ENCODE measurements at places on chromosomes 7 and 10.

- DNase-seq = no peak
These were observed 143.5 kb downstream of the PIP4K2A start for GRCh38 chr10:22570733-22571430.

DNA sequence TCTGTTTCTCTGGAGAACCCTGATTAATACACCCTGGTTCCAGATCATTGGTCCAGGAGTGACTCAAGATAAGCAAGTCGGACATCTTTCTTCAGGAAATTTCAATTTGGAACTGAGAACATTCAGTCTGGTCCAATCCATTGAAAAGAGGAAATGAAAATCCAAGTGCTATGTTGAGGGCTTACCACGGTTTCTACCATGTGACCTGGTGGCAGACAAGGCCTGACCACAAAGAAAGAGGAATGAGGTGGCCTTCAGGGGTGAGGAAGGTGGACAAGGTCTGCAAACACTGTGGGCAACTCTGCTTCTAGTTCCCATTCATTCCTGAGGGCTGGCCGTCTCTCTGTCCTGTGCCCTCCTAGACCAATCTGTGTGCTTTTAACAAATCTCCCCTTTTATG is 149.2 kb upstream of the GHITM start:
- no peak for DNase-seq

DNA sequence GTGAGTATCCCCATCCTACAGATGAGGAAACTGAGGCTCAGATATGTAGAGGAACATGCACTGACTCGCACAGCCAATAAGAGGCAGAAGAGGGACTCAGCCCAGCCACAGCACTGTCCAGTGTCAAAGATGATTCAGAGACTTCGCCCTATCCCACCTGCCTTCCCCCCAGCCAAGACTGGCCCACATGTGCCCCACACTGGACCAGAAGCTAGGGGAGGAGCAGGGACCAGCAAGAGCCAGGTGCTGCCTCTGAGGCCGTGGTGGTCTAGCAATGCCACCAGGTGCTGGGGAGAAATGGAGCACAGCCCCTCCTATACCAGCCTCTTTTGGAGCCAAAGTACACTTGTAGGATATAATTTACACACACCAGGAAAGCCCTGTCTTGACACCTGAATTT is 22.3 kb downstream of the GRID1 start:
- no peak for DNase-seq

- no peak for DNase-seq
These were observed 31.5 kb upstream of the BTRC start for GRCh38 chr10:101322266-101323108.

- no peak for DNase-seq
These were observed 220.8 kb upstream of the PRSS58 start for GRCh38 chr7:142478479-142479220.

DNA sequence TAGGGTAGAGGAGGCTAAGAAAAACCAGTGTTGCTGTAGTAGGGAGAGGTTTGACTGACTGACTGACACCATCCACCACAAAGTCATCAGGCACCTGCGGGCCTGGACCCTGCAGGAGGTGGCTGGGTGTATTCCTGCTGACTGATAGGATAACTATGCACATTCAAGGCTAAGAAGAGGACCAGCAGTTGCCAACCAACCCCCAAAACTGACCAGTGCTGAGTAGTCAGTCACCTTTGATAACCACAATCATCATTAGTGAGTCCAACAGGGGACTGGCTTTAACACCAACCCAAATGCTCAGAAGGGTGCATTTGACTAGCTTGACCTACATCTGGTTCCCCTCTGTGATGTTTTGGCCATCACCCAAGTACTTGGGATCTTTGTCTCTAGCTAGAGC is 30.5 kb downstream of the PLXNA4 start:
- no peak for DNase-seq

DNA sequence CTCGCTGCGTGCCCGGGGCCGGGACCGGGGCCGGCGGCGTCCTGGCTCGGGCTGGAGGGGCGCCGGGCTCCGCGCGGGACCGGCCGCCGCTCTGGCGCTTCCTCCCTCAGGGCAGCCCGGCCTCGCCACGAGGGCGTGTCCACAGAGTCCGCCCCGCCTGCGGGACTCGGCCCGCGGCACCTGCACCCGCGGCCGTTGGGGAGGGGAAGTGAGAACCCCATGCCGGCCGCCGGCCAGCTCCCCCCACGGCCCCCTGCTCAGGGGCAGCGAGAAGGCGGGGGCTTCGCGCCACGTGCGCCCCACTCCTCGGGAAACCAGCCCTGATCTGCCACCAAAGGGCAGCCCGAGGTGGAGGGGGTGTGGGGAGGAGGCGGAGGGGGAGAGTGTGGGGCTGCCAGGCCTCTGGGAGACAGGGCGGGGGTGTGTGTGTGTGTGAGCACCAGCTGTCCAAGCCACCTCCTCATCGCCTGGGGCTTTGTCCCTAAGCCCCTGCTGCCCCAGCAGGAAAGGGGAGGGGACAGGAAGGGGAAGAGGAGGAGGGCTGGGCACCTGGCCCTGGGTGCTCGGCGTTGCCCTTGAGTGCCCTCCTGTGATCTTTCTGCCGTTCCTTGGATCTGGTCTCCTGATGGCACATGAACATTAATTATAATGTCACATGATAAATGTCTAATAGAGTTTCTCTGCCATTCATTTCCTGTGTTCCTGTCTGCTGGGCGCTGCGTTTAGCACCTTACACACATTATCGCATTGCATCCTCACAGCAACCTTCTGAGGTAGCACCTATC is at the start of gene PIK3AP1:
Gene PIK3AP1, minus strand, starts transcription at position 93 of the 785 bp plus-strand sequence. CDS start 120 bp downstream, outside the sequence.
- peak; percentile 44 for DNase-seq

DNA sequence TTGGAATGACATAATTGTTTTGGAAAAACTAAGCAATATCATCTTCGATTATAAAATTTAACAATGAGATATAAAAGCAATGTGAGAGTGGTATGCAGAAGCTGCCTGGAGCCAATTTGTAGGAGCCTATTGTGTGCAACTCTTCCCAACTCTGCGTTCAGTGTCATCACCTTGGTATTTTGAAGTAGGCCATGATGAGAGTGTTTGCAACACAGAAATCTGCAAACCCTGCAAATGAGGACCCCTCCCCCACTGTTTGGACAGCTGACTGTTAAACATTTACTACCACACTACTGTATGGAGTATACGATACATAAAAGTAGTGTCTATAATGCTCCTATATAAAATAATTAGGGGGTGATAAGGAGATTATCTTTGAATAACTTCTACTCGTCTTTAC is 531.3 kb downstream of the ATRNL1 start:
- DNase-seq = no peak

DNA sequence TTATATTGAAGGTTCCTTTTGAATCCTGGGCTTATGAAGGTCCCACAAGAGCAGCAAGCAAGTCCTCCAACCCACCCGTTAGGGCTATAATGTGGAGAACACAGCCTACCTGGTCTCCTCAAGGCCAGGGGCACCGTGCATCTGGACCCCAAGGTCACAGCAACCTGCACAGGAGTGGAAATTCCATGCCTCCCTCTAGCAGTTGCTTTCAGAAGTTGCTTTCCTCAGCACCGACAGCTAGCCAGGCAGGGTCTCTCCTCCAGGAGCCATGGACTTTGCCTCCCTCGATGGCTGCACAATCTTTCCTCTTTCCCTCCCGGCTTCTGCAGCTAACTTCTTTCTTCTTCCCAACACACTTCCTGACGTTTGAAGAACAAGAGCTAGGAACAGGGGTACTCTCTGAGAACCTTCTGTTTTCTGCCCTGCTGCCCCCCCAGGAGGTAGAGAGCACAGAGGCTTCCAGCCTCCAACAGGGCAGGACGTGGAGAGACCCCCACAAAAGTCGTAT is 149.8 kb downstream of the PTPN20 start:
- DNase-seq = no peak

- no peak for DNase-seq
These were observed 314.3 kb upstream of the PRKCQ start for GRCh38 chr10:6894405-6894804.

DNA sequence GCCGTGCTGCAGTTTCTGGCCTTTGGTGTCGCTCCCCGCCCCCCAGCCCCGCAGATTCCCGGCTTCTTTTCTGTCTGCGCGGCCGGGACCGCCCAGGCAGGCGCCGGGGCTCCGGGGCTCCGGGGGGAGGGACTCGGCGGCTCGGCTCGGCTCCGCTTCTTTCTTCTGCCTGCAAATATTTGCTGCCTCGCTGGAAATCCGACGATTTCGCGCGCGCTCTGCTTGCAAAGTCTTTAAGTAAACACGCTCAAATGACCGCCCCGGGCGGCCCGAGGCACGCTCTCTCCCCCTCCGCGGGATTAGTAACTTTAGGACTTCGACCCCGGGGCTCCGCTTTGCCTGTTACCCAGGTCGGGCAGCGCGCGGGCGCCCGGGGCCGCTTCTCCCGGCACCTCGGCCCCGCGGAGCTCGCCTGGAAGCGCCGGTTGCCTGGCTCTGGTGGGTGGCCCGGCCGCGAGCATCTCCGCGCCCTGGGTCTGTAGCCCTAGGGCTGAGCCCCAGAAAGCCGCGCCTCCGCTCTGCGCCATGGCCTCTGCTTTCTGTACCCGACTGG is 3.9 kb upstream of the GATA3 start:
- DNase-seq = no peak

DNA sequence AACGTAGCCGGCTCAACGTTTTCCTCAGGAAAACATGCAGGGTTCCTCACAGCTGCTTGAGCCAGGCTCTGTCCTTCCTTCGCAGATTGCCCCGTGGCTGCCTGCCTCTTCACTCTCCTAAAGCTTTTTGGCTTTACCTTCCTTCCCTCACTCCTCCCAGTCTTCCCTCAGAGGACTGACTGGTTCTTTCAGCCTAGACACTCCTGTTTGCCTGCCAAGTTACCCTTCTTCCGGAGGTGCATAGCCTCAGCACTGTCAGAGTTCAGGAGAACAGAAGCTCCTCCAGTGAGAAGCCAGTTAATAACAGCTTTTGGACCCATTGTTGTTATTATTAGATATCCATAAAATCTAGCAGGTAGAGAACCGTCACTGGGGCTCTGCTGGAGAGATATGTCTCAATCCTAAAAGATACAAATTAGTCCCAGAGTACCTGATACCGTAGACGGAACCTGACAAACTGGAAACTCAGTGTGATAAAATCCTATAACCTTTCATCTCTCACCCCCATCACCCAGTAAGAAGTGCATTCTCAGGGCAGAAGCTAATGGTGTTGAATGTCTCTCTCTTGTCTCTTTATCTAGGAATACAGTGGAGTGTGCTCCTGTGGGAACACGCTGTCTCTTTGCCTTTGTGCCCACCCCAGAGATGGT is 79.6 kb downstream of the SND1 start:
- no peak for DNase-seq

DNA sequence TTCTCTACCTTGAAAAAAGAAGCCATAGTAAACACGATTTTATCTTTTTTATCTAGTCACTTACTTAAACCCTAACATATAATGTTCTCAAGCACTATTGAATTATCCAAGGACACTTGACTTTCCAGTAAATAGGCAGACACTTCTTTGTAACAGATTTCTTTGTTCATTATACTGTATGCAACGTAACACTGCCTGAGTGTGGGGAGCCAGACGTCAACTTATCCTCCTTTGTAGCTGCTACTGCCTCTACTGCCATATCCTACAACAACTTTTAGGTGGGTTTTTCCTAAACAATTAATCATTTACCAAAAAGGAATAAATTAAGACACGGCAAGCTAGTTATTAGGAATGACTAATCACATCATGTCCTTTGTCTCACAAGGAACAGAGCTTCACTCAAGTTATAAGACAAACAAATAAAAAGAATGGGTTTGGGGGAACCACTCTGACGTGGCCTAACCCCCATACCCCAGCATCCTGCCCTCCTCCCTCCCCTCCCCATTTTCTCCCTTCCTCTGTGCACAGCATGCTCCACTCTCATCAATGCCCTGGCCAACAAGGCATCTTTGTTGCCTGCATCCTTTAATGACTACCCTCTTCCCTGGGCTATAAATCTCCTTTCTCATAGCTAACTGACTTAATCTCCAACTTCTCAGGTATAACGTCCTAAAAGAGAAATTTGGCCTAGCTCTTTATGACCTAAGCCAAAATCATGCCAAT is 43.3 kb downstream of the DOCK4 start:
- DNase-seq = peak; percentile 31

DNA sequence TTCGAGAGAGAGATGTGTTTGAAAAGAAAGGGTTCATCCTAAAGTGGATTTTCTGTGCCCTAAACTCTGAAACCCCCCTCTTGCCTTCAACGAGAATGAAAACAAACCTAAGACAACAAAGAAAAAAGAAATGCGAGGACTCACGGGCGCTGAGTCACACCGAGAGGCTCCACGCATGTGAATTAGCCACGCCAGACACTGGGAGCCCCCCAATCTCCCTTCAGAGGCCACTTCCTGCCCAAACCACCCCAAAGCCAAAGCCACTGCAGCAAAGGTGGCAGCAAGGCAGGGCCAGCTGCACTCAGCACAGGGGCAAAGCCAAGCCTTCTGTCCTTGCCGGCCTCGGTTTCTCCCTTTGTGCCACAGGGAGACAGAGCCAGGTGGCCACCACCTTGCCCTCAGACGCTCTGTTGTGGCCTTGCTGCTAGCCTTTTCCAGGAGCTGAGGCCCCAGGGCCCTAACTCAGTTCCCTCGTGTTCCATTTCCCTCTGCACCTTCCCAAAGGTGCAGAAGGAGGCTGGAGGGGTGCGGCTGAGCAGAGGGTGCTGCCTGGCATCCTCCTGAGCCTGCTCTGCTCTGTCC is 93.3 kb downstream of the FAM53B start:
- DNase-seq = no peak

GRCh38 chr10:28199941-28200340 is 102.9 kb downstream of the MPP7 start:
- DNase-seq = no peak

DNA sequence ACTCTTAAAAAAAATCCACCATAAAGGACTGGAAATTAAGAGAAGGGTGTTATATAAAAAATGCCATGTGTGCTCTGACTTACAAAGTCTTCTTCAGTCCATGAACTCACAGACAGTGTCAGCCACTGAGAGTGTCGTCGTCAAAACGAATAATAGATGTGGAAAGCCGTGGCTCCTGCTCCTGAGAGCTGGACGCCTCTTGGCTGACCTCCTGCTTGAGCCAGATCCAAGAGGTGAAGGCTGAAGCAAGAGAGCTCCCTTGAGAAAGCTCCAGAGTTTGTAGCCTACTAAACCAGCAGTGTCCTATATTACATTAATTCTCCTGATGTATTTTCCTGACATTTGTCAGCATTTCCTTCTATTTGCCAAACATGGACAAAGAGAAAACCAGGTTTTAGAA is 234.3 kb upstream of the C7orf33 start:
- no peak for DNase-seq

DNA sequence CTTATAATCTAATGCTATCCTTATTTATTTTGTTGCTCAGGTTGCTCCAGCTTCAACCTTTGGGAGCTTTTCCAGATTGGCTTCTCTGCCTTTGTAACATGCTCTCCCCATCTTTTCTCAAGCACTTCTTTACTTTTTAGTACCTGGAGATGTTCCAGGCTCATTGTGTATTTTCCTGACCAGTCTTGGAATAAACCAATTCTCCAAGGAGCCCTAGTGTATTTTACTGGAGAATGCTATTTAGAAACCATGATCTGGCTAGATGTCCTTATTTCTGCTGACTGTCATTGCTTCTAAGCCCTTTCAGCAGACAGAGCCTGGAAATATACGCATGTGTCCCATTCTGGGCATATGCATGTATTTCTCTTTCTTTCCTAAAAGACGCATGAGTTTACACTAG is 95.7 kb downstream of the EMX2 start:
- DNase-seq = no peak

Measured in NCI-H1092 treated with DMSO at 0.1 percent for 48 hours (cell line).